ENCODE measurements at places on chromosomes 6 and 20.
A peak's percentile ranks its signal among the peaks of the same experiment; 100 is the strongest.

- no peak for DNase-seq
Measured at GRCh38 chr6:134467620-134468019, 149.7 kb upstream of the SGK1 start.

- DNase-seq: no peak
Measured at GRCh38 chr20:47534405-47534804, 32.7 kb downstream of the NCOA3 start.

DNA sequence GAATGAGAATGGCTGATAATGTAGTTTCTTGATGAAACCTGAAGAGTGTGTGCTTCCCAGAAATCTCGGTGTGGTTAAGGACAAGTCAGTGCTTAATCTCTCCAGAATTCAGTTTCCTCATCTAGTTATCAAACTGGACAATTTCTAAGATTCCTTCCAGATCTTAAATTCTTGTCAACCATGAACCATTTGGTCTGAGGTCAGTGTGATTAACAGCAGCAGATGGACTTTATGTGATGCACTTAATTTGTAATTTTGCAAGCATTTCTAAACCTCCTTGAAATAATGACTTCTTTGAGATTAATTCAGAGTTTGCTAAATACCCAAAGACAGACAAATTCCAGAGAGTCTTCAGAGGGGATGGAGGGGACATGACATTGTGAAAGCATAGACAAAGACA, 160.3 kb downstream of the KIF16B start:
- no peak for DNase-seq

DNA sequence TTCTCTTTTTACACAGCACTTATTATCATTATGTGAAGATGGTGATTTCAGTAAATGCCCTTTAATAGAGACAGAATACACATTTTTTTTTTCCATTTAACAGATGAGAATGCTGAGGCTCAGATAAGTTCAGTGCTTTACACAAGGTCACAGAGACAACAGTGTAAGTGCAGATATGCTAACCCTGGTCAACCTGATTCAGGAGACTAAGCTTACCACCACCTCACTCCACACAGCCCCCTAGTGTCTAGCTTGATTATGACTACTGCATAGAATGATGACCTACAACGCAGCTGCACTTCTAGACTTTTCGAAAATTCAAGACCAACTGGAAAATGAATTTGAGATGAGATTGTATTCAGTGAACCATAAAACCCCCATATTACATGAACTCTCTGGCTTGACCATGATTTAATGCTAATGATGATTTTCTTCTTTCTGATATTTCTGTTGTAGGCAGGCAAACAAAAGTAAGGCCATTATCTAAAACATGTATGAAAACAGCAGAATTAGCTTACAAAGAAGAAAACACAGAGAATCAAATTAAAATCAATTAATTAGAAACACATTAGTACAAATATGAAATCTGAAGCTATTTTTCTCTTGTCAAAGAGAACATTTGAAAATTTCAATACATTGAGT, 212.1 kb upstream of the PHACTR1 start:
- DNase-seq: no peak

DNA sequence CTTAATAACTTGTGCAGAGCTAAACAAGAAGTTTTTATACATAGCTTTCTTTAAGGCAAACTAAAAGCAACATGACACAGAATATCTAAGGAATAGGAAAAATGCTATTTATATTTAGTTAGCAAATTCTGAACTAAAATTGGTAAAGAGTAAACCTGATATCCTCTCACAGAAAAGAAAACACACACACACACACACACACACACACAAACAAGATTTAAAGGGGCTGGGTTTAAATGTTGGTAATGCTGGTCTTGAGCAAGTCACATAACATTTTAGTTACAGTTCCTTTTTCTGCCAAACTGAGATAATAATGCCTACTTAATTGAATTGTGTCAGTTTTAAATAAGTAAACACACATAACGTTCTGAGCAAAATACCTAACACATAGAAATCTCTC, 1.6 kb downstream of the TRDN start:
- DNase-seq: no peak

GRCh38 chr6:41546866-41547798, 951 bp downstream of the FOXP4 start:
- DNase-seq: peak; percentile 73

- DNase-seq: peak; percentile 100
Measured at GRCh38 chr6:30752157-30752927, 8.0 kb upstream of the IER3 start.

GRCh38 chr20:32945710-32946221, 58.5 kb downstream of the SUN5 start:
- peak; percentile 26 for DNase-seq

GRCh38 chr6:109170333-109170732, 75.0 kb downstream of the CEP57L1 start:
- no peak for DNase-seq

- DNase-seq: no peak
Measured at GRCh38 chr6:18161431-18161830, 6.2 kb downstream of the KDM1B start.

- DNase-seq: no peak
Measured at GRCh38 chr6:84569882-84570281, 194.5 kb downstream of the TBX18 start.

- DNase-seq: peak; percentile 54
Measured at GRCh38 chr20:36744764-36745191, 1.1 kb downstream of the NDRG3 start.

- peak; percentile 87 for DNase-seq
Measured at GRCh38 chr20:48139262-48140041, 354.2 kb upstream of the SULF2 start.

DNA sequence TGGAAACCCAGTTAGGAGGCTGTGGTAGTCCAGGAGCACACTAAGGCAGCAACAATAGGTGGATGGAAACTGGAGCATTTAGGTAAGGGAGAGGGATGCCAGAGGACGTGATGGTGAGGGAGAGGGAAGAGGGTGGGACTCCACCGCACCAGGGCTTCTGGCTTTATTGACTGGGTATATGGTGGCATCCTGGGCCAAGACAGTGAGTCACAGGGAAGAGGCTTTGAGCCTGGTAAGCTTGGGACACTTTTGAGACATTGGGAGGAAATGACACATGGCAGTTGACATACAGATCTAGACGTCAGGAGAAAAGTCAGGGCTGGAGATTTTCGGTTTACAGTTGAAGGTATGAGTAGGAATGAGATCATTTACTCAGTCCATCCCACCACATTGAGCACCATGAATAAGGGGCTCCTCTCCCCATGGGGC, 14.9 kb downstream of the NT5E start:
- peak; percentile 63 for DNase-seq

GRCh38 chr6:7960141-7960540, 49.6 kb upstream of the TXNDC5 start:
- no peak for DNase-seq

DNA sequence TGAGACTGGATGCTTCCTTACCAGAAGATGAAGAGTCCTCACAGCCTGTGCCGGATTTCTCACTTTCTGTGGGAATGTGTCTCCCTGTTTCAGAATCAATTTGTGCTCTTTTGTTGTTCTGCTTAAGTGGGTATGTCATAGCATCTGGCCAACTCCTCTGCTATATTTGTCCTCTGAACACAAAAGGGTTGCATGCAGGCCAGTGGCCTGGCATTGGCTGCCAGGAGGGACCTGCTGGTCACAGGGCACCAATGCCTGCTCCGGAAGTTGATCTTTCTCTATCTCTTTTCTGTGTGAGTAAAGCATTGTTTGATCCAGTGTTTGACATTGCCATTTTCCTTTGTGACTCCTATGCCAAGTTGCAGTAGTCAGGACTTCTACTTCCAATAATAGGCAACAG, 47.8 kb downstream of the JARID2 start:
- no peak for DNase-seq

GRCh38 chr6:12149944-12150510, 137.9 kb downstream of the HIVEP1 start:
- DNase-seq: peak; percentile 67

GRCh38 chr6:84774157-84774984, 10.0 kb upstream of the TBX18 start:
- peak; percentile 78 for DNase-seq

DNA sequence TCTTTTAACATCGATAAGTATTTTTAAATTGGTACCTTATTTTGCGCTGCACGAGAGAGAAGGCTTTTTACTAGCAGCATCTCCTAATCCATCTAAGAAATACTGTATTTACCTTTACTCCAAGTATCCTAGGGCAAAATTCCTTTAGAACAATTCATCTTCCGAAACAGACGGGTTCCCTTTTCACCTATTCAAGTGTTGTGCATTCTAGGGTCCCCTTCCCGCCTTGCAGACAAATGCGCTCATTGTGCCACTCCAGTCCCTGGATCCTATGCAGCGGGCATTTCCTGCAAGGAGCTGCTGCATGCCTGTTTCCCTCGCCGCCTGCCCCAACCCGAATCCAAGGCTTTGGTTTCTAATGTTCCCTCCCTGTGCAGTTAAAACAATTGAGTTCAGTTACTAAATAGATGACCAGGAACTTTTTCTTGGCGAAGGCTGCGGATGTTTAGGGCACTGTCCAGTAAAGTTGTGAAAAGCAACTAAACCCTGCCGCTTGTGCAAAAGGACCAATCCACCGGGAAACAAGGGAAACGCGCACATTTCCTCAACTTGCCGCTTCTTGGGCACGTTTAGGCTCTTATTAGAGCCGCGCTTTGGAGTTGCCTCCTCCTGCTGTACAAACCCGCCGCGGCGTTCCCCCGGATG, 556 bp upstream of the SCAF8 start:
- DNase-seq: no peak

DNA sequence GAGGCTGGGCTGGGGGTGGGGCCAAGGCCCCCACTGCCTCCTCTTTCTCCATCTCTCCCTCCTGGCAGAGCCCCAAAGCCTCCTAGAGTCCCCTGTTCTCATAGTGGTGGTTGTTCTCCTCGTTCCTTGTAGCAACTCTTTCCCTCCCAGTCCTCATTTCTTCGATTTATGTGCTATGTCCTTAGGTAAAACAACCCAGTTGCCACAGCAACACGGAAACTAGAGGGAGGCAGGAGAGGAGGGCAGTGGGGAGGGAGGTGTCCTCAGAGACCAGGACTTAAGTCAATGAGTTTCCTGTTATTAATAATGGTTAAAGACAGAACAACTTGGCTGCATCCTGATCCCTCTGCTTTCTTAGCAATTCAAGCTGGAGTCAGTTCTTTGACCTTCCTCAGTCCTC, 161.0 kb downstream of the INSM1 start:
- DNase-seq: no peak

GRCh38 chr20:48784273-48784641, 43.5 kb downstream of the PREX1 start:
- no peak for DNase-seq

- peak; percentile 18 for DNase-seq
Measured at GRCh38 chr6:152054441-152054840, 247.0 kb downstream of the ESR1 start.

DNA sequence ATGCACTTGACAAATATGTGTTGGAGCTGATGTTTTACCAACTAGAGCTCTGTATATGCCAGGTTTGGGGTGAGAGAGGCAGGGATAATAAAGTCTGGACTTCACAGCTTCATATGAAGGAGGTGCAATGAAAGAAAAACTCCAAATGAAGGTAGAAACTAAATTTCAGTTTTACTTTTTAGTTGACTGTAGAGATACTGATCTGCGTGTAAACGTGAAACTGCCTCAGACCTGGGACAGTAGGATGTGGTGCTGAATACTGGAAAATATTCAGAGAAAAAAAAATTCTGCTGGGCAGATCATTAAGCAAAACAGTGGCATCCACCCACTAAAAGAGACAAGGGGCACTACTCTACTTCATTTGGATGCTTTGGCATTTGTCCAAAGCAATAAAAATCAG, 94.5 kb downstream of the BACH2 start:
- no peak for DNase-seq

- DNase-seq: no peak
Measured at GRCh38 chr20:56285496-56285895, 37.0 kb downstream of the MC3R start.

- no peak for DNase-seq
Measured at GRCh38 chr20:20261159-20261558, 106.7 kb upstream of the INSM1 start.

- DNase-seq: no peak
Measured at GRCh38 chr6:82958551-82958950, 107.1 kb downstream of the UBE3D start.

DNA sequence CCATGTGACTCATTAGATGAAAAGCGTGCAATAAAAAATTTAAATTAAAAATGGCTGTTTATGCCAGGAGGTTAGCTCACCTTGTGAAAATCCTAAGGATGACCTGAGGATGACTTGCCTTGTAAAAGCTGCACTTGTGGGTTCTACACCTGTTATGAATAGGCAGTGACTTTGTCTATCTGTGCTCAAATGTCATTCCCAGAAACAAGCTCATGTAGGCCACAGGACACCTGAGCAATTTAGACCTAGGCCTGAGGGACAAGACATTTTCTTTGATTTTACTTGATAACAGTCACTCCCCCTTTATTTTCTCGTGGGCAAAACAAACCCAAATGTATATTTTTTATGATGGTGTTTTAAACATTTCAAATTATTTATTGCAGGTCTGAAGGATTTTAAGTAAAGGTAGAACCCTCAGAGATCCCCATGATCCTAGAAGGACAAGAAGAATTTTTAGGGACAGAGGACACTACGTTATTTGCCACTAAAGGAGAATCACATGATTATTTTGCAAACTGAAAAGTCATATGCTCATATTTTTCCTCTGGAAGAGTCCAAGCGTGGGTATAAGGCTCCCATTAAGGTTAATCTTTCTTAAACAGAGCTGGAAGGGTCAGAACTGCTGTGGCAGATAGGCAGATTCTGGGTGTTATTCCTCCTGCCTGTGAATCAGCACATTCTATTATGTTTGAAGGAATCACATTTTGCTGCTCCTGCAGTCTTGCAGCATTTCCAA, 277.5 kb upstream of the MAN1A1 start:
- peak; percentile 23 for DNase-seq

DNA sequence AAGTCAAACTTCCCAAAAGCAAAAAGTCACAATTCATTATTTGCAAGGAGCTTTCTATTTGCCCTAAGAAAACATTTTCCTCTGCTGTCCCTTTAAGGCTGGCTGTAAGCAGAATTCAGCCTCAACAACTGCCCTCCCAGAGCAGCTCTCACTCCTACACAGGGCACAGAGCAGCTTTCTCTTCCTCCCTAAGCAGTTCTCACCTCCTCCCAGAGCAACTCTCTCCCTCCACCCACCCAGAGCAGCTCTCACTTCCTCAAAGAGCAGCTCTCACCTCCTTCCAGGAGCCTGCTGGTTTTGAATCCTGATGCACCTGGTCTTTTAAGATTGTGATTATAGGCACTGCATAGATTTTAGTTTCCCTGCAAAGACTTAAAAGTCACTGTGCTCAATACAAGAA, 120.6 kb upstream of the TMEM181 start:
- DNase-seq: no peak

- DNase-seq: peak; percentile 44
Measured at GRCh38 chr20:1341561-1342265, 12.8 kb upstream of the SDCBP2 start.

DNA sequence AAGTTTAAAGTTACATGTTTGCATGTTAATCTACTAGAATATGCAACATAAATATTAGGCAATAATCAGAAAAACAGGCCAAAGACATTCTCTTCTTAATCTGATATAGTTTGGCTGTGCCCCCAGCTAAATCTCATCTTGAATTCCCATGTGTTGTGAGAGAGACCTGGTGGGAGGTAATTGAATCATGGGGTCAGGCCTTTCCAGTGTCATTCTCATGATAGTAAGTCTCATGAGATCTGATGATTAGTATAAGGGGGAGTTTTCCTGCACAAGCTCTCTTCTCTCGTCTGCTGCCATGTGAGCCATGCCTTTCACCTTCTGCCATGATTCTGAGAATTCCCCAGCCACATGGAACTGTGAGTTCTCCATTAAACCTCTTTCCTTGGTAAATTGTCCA, 1241.7 kb upstream of the ADGRB3 start:
- DNase-seq: no peak

- no peak for DNase-seq
Measured at GRCh38 chr6:170205126-170205525, 85.8 kb downstream of the DLL1 start.

All from astrocyte of the hippocampus (primary cell).